Activated naive CD8-positive, alpha-beta T cell treated with anti-CD3 and anti-CD28 coated beads, Interleukin-2, amount 10 ng/mL, durations not matched to agents 7 days and 5 days (primary cell): ENCODE measurements at places on chromosomes 3 and 15. TPM values are rescaled to one million over a fixed set of nuclear protein-coding genes. Genes with fewer than 3 reads are reported as not detected.

DNA sequence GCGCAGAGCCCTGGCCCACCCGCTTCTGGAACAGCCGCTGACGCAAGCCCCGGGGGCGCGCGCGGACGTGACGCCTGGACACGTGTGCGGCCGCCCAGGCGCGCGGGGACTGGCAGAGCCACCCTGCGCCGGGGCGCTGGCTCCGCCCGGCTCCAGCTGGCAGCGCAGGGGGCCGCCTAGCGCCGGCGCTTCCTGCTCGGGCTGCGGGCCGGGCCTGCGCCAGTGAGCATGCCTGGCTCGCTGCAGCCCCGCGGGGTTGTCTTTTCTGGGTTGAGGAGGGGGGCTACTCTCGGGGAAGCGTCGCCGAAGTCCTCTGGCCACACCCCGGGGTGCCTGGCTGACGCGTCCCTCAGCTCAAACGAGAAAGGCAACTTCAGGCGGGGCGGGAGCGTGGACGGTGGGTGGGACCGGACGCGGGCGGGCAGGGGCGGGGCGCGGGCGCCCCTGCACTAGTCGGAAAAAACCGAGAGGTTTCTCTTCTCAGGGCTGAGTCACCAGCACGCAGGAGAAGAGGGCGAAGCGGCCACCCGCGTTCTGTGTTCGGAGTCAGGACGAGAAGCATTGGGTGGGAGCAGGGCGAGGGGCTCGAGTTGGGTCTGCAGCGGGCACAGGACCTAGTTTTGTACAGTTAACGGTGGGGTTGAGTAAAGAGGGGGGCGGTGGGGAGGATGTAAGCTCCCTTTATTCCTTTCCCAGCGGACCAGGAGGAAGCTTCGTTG is at the start of gene SIAH2:
Gene SIAH2, minus strand, starts transcription at position 48 of the 719 bp plus-strand sequence. CDS start 320 bp downstream, outside the sequence.
- H3K4me3 ChIP-seq: peak within 1 kb of the TSS; percentile 99
- H3K27ac ChIP-seq: peak within 1 kb of the TSS; percentile 99
- peaks cover 9% of the 10 kb centered on the region for H3K36me3 ChIP-seq

DNA sequence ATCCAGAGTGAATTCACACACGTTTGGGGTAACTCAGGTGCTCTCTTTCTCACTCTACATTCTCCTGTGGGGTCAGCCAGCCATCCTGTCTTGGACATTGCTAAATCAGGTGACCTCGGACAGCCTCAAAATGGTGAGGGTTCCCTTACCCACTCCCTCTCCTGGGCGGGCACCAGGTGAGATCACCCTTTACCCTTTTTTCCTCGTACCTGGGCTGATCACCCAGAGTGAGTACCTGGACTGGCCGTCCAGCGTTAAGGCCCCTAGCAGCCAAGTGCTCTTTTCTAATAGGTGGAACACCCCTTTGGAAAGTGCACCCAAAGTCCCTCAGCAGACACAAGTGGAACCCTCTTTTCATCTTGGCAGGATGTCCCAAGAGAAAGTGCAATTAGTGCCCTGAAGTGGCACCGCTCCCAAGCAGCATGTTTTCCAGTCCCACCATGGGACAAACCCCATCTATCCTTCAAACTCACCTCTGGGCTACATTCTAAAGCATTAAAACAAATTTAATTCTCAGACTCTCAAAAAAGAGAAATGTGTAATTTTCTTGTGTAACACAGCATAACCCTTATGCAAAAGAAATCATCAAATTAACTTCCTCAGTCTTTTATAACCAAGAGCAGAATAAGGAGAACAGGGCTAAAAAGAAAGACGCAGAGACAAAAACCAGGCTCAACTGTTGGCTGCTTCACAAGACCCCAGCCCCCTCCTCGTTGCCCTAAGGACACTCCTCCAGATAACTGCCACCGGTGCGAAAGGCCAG is 20.7 kb downstream of the TRANK1 start:
- H3K4me3 ChIP-seq: no peak overlapping the region
- no peaks in the 10 kb centered on the region for H3K27me3 ChIP-seq
- H3K27ac ChIP-seq: no peak overlapping the region
- no peak for DNase-seq

DNA sequence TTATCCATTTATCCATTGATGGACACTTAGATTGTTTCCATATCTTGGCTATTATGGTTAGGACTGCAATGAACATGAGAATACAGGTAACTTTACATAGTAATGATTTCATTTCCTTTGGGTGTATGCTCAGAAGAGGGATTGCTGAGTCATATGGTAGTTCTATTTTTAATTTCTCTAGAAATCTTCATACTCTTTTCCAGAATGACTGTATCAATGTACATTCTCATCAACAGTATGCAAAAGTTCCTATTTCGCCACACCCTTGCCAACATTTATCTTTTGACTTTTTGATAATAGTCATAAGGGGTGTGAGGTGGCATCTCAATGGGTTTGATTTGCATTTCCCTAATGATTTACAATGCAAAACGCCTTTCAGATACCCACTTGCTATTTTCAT is 6.2 kb upstream of the NIPA1 start:
- DNase-seq: no peak
- peaks cover 7% of the 10 kb centered on the region for H3K27me3 ChIP-seq
- H3K36me3 ChIP-seq: no peaks in the 10 kb centered on the region
- H3K27ac ChIP-seq: no peak overlapping the region

DNA sequence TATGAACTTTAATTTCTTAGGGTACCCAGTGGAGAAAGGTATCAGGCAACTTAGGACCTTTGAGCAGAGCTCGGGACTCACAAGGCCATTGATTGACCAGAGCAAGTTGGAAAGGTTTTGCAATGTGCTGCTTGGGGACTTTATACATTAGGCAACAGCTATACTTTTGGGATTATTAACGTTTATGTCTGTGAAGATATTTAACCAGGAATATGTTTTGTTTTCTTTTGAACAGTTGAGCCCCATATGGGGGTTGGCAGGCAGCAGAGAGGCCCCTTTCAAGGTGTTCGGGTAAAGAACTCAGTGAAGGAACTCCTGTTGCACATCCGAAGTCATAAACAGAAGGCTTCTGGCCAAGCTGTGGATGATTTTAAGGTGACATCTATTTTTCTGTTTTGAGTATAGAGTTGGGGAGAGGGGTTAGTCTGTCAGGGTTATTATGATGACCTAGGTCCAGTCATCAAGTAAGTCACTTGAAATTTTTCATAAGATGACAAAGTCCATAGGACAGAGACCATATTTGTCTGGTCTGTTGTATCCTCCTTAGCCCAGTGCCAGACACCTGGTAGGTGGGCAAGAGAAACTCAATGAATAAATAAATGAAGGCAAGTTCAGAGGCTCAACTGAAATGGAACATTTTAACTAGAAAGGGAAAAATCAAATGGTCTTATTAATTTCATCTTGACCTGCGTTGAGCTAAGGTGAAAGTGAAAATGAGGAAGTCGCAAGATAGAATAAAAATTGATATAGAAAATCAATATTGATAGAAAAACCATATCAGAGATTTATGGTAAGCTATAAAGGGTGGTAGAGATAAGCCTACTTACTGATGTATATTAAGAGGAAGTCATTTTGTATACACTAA is 2.8 kb downstream of the NFKBIZ start:
- peaks cover 54% of the 10 kb centered on the region for H3K36me3 ChIP-seq
- H3K4me1 ChIP-seq: peaks cover 50% of the 10 kb centered on the region
- H3K27ac ChIP-seq: peak overlapping the region; percentile 94
- DNase-seq: no peak
- H3K27me3 ChIP-seq: no peaks in the 10 kb centered on the region

NAA50 gene
- 91.0 TPM for total RNA-seq
